ENCODE measurements at places on chromosomes 5 and 9. TPM values are rescaled to one million over a fixed set of nuclear protein-coding genes. Genes with fewer than 3 reads are reported as not detected.

DNA sequence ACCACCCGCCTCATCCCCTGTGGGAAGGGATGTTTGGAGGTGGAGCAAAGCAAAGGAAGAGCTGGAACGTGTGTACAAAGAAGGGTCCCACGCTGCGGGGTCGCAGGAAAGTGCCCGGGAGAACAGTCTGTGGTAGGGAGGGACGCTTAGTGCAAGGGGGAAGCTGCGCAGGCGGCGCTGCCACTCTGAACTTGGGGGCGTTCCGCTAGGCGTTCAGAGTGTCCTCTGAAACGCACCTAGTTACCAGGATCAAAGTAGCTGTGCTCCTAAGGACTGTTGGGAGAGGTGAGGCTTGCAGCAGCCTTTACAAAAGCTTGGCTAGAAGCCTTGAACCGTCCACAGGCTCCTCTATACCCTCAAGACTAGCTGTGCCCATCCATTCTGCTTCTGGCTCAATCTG lies 29.3 kb upstream of the PDE8B start:
- no peak for DNase-seq

- DNase-seq: no peak
Observed at GRCh38 chr9:98341157-98342097, 86.0 kb upstream of the TBC1D2 start.

DNA sequence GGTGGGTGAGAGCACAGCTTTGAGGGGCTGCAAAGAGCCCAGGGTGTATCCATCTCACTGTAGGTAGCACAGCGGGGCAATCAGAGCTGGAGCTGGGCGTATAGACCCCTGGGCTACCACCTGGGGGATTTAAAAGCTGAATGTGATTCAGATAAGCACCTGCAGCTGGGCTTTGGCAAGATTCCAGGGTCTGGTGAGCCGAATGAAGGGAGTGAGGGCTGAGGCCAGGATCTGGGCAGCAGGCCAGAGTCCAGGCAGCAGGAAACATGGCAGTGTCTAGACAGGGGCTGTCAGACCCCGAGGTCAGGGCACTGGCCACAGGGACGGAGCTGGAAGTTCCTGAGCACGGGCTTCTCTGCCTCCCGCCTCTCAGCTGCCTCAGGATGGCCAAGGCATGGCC lies 8.7 kb downstream of the ASS1 start:
- no peak for DNase-seq

DNA sequence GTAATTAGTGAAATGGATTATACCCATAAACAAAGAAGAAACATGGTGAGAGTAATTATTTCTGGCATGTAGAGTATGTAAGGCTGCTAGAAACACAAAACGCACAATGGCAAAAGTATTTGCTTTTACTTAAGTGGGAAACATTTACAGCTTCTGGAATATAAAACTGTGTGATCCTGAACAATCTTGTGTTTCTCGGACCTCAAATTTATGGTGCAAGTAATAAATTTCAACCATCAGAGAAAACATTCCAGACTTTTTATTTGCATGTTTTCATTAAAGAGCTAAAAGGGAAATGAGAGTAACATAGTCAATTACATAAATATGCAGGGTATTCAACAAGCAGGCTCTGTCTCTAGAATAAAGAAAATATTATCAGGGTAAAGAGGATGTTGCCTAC lies 17.2 kb upstream of the PRR16 start:
- DNase-seq: no peak

GRCh38 chr9:70263421-70263820 lies 4.6 kb downstream of the SMC5 start:
- DNase-seq: no peak

DNA sequence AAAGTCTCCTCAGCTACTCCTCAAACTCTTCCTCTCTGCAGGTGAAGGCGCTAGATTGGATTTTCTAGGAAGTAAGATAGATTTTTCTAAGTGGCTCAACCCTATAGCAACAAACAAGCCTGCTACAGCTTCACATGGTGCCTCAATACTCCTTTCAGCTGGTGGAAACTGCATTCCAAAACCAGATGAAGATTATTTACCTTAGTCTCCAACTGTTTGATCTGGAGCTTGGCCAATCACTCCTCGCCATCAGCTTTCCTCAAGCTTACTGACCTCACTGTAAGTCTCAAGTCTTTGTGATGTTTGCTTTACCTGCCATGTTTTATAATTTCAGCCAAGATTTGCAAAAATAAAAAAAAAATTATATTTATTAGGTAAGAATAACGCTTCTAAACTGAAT lies 622.4 kb downstream of the CHSY3 start:
- DNase-seq: no peak

DNA sequence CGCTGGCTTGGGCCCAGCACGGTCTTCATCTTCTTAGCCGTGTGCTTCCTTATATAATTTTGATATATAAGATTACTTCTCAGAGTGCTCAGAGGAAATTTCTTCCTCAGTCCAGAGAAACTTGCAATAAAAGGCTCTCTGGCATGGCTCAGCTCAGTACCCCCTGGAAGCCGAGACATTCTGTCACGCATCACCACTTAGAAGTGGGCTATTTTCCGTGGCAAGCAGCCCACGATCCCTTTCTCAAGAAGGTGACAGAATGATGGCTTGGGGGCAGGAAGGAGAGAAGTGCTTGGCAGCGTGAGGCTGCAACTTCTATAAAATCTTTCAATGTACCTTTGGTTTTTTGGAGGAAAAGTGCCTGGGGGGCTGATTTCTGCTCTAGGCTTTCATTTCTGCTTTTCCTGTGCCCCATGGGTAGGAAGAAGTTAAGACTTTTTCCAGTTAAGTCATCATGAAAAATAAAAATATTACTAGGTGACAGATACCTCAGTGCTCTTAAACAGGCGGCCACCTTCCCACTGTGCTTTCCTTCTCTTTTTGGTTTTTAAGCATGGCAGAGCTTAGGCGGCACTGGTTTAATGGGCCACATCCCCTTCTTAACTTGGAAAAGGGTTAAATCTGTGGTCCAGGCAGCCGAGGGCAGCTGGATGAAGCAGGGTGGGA lies 104.6 kb downstream of the MVB12B start:
- DNase-seq: no peak

DNA sequence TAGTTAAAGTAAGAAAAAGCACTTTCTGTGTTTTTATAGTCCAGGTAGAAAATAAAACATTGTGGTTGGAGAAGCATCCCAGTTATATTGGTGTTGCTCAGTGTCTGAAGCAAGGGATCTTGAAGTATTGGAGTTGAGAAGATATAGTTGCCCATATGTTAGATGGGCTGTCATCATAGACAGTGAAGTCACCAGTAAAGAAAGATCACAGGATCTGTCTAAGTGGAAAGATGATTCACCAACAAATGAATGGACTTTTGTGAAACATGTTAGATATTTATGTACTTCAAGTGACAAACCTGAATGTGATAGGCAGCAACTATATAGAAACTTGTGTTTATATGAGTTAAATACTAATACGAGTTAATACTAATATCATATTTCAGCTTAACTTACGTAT lies 11.7 kb downstream of the OGN start:
- DNase-seq: no peak

GRCh38 chr5:8491254-8491653 lies 622.3 kb downstream of the MTRR start:
- DNase-seq: no peak

- DNase-seq: no peak
Observed at GRCh38 chr9:4674783-4675182, 4.6 kb upstream of the CDC37L1 start.

DNA sequence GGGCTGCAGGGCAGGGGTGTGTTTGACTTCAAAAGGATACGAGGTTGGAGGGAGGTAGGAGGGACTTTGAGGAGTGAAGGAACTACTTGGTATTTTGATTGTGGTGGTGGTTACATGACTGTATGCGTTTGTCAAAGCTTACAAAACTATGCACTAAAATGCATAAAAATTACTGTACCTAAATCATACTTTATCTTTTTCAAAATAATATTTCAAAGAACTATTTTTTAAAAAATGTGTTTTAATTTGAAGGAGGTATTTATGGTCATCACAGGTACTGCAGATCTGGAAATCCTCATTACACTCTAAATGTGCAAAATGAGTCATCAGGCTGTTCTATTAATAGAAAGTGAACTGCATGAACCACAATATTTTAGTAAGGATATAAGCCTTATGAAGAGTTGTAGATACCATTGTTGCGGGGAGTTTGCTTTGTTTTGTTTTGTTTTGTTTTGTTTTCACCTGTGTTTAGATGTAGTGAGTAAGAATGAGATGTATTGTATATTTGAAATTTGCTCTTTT lies 116.9 kb downstream of the ARRDC3 start:
- DNase-seq: no peak

GRCh38 chr9:109794361-109795012 lies 14.5 kb downstream of the PALM2AKAP2 start:
- DNase-seq: no peak

GRCh38 chr5:10505517-10506095 lies 58.3 kb upstream of the ANKRD33B start:
- DNase-seq: no peak

DNA sequence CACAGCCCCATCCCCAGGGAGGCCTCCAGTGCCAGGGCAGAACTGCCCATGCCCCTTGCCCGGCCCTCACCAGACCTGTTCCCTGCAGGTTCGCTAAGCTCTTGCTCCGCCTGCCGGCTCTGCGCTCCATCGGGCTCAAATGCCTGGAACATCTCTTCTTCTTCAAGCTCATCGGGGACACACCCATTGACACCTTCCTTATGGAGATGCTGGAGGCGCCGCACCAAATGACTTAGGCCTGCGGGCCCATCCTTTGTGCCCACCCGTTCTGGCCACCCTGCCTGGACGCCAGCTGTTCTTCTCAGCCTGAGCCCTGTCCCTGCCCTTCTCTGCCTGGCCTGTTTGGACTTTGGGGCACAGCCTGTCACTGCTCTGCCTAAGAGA lies 110.1 kb downstream of the RXRA start:
- no peak for DNase-seq

HARS1 gene
- 81.9 TPM for polyA plus RNA-seq

FOXI1 gene
- polyA plus RNA-seq: 5.2 TPM

POLR1E gene
- polyA plus RNA-seq: 22.4 TPM

NEUROG1 gene
- not detected for polyA plus RNA-seq

WDR41 gene
- 60.6 TPM for polyA plus RNA-seq

SHLD3 gene
- 3.5 TPM for polyA plus RNA-seq

THBS4 gene
- polyA plus RNA-seq: 12.1 TPM

SAP30L gene
- 57.4 TPM for polyA plus RNA-seq

CD74 gene
- polyA plus RNA-seq: 139 TPM

GTF3C5 gene
- 53.2 TPM for polyA plus RNA-seq
